ENCODE measurements at places on chromosomes 4 and X.

DNA sequence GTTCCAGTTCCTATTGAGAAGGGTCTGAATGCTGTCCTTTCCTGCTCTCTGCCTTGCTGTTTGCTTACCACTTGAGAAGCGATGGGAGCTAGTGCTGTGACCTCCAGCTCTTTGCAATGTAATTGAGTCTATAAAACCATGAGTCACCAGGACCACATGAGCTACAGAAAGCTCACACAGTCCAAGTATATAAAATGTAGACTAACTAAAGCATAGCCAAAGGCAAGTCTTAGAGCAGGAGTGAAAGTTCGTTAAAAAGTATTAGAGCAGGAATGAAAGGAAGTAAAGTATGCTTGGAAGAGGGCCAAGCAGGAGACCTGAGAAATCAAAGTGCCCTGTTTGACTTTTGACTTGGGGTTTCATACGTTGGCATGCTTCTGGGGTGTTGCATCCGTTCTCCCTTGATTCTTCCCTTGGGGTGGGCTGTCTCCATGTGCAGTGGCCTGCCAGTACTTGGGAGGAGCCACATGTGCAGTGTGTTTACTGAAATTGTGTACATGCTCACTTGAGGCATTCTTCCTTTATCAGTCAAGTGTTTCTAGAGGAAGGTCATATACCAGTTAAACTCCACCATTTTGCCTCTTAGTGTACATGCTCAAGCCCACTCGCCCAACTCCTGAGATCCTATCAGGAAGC is 71.3 kb upstream of the KIT start:
- no peak for DNase-seq

DNA sequence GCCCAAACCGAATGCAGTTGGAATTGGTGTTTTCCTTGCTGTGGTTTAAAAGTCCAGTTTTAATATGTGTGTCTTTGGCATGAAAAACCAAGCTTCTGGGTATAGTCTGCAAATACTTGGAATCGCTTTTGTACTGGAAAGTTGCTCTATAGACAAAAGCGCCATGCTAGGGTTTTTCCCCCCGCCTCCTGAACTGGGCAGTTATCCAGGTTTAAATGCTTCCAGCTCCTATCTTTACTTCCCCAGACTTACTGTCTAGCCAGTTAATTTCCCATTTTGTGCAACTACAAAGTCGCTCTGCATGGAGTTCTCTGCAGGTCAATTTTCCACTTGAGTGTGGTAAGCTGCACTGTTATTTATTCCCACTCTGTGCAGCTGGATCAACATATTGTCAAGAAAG is 2.7 kb downstream of the RASL11B start:
- DNase-seq, result no peak

- DNase-seq, result no peak
These were observed 228.5 kb downstream of the STIM2 start for GRCh38 chr4:27089186-27089585.

- DNase-seq, result no peak
These were observed 60.6 kb upstream of the NAP1L5 start for GRCh38 chr4:88758264-88758663.

DNA sequence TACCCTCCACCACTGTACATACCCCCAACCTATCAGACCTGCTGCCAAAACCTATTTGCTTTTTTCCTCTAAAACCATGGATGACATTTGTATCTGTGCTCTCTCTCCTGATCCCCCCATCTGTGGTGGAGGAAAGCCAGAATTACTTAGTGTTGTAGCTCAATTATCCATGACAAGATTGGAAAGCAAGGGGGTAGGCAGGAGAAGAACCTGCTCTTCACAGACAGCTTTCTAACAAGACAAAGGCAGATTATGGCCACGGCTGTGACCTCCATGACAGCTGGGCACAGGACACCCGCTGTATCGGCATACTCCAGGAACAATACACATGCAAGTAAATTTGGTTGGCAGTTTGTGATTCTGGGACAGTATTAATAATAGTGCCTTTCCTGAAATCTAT is 186.7 kb downstream of the ENOX2 start:
- no peak for DNase-seq

DNA sequence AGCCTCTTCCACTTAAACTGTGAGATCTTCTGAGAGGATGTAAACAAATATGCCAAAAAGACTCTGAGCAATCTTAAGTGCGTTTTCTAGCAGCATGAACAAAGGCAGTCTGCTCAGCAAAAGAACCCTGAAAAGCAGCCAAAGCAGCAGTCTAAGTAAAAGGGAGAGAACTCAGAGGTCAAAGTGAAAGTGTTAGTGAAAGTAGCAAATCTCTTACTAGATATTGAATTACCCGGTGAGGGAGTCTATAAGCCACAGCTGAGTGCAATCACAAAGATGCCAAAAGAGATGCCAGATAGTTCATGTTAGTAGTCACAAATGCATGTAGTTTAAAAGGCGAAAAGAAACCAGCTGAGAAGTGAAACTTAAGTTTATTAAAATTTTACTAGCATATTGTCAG is 7.9 kb upstream of the GNRHR start:
- no peak for DNase-seq

GRCh38 chrX:10979956-10980355 is 131.2 kb upstream of the HCCS start:
- DNase-seq, result no peak

DNA sequence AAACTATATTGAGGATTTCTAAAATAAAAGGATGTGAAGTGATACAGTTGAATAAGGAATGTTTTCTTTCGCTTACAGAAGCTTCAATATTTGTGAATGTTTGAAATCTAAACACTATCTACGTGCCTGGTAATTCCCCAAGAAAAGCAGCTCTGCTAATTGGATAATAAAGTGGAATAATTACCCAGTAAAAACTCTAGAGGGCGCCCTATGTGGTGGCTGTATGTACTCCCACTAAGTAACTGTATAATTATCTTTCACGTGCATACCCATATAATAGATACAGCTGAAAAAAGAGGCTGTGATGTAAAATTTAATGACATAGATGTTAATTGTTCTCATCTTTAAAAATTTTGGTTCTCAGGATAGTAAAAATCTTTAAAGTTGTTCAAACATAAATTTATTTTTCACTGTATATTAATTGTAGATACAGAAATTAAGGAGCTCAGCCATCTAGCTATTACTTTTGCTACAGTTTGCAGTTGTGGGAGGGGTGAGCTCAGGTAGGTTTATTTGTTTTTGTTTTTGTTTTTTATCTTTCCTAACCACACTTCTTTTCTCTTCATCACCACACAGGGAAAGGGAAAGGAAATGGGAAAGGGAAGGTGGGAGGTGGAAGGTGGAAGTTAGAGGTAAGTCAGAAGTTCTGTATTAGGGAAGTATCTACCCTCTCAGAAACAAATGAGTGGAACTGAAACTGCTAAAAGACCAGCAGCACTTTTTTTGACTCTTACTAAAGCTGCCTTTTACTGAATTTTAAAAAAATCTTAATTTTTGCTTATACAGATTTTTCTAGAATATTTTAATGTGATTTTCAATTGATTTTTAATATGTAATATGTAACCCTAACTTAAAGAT is 151.7 kb upstream of the RPS6KA6 start:
- DNase-seq, result no peak

- DNase-seq, result no peak
These were observed 51.1 kb upstream of the PPP2R3B start for GRCh38 chrX:437661-438390.

DNA sequence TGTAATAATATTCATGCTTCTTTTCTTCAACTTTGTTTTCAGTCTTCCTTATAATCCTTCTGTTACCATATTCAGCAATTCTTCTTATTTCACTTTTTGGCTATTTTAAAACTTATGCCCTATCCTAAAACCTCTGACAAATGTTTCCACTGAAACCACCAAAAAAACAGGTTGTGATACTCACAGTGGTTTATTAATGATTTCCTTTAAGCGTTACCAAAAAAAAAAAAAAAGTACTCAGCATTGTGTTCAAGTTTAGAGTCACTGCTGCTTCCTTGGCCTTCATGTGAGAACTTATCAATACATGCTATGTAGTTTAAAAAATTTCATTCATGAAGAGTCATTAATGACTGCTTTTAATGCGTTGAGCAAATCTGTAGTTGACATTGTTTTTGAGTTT is 35.4 kb upstream of the UGT2A3 start:
- DNase-seq, result no peak

DNA sequence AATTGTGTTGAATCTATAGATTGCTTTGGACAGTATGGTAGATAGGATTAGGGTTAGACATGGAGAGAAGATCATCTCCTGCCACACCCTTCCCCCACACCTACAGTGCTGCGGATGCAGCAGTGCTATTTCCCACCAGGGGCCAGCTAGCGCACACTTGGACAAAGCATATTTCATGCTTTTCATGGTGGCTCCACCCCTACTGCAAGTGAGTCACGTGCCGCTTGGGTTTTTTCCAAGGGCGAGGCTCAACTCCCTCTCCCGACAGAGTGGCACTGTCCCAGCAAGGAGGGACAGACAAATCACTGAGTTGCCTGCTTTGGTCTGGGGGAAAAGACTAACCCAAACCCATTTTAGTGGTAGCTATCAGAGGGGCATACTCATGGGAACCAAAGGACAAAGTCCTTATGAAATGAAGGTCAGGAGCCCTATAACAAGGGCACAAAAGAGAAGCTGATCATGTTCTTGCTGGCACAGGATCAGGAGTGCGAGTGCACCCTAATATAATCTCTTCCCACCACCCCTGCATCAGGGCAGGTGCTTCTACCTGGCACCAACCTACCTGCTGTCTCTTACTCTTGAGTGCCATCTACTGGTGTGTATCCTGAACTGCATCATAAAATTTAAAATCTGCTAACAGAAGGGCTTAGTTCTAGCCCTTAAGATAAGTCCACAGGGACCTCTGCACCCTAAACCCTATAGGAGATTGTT is 55.1 kb upstream of the PGAM4 start:
- peak; percentile 73 for DNase-seq

DNA sequence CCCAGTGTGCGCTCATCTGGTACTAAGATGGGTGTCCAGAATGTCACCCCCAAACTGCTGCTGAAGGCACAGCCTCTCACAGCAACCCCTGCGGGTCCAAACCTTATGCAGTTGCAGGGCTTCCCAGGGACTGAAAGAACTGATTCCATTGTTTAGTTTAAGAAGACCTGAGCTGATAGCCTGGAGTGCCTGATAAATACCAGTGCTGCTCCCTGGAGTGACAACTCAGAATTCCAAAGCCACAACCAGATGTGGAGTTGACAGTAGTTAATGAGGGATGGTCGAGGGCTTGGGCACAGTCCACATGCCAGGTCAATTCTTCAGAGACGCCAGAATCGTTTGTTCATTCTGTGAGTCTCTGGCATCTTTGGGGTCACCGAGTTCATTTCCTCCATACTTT is 71.2 kb downstream of the LNX1 start:
- DNase-seq, result no peak

- DNase-seq, result no peak
These were observed 76.5 kb downstream of the PSAPL1 start for GRCh38 chr4:7358100-7358735.

DNA sequence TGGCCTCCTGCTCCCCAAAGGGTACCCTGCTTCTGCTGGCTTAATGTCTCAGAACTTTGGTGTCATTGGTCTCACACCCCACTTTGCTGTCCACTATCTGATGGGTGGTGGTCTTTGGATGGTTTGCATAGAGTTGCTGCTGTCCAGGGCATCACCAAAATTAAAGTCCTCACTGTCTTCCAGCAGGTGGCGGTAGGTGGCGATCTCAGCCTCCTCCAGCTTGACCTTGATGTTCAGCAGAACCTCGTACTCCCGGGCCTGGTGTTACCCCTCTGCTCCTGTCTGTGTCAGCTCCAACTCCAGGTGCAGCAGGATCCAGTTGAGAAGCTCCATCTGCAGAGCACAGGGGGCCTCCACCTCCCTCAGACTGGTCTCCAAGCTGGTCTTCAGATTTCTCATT is 1169.5 kb upstream of the PABPC4L start:
- DNase-seq, result no peak

- DNase-seq, result no peak
These were observed 29.1 kb downstream of the ARHGEF9 start for GRCh38 chrX:63755892-63756291.

DNA sequence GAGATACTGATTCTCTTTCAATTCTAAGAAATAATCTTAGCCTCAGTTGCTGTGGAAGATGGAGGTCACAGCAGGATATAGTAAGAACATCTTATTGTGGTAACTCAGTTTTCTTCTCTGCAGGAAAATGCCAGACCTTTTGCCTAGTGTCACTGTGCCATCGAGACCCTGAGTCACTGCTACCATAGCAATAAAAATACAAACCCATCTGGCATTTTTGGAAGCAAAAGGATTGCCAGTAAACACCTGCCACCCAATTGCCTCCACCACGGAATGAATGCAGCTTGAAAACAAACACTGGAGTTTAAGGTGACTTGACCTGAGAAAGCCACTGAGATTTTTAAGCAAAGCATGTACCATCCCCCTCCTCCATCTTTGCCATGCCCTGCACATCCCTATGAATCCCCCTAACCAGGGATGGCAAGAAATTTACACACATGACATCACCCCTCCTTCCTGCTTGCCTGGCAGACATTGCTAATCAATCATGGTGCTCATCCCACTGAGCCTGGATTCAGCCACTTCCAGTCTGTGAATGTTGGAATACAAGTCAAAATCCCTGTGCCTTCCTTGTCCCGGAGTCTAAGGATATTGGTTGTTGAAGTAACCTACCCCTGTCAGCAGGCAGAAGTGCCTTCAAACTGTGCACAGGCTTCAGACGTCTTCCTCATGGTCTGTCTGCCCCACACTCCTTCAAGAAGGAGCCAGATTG is 59.6 kb upstream of the MAMLD1 start:
- no peak for DNase-seq

DNA sequence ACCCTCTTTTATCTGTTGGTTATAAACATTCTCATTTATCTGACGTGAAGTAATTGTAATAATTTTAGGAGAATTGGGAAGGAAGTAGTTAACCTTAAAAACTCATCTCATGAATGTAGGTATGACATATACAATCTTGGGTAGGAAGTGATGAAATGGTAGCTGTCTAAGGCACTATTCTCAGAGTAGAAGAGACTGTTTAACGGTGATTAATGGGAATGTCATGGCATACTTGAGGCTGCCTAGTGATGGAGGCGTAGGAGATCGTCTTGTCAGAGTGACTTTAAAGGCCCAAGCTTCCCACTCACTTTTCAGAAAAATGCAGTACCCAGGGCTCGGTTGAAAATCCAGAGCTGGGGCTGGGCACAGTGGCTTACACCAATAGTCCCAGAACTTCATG is 19.4 kb upstream of the AGA start:
- DNase-seq, result no peak

GRCh38 chr4:153221783-153222706 is 17.8 kb downstream of the TRIM2 start:
- no peak for DNase-seq

- no peak for DNase-seq
These were observed 29.4 kb upstream of the KLHL2 start for GRCh38 chr4:165177725-165178666.

GRCh38 chrX:142804085-142804484 is 221.6 kb upstream of the SPANXN4 start:
- no peak for DNase-seq

- no peak for DNase-seq
These were observed 184.1 kb downstream of the AFAP1 start for GRCh38 chr4:7755561-7755960.

GRCh38 chr4:164396439-164396838 is 357.5 kb upstream of the SMIM31 start:
- DNase-seq, result no peak

GRCh38 chrX:47145395-47146120 is 537 bp downstream of the RBM10 start:
- DNase-seq, result no peak

Measured in hematopoietic multipotent progenitor cell treated with erythropoietin and hydrocortisone succinate and interleukin-3 and kit ligand, for 15 days (in vitro differentiated cells).